H4 (cell line): ENCODE measurements at places on chromosomes 16 and 17. TPM values are rescaled to one million over a fixed set of nuclear protein-coding genes. Genes with fewer than 3 reads are reported as not detected.

TSNAXIP1 gene
- 0.48 TPM in 1 of 2 replicates, not detected in the other for total RNA-seq

KRTAP3-2 gene
- not detected in 2 replicates for total RNA-seq

IL17C gene
- not detected in 2 replicates for total RNA-seq

TBC1D3 gene
- total RNA-seq = not detected in 2 replicates

RCVRN gene
- not detected in 2 replicates for total RNA-seq

MKS1 gene
- 16.8 and 18.1 TPM in 2 replicates for total RNA-seq

CHRNE gene
- 0.04 and 0.14 TPM in 2 replicates for total RNA-seq

GGA3 gene
- total RNA-seq = 12.7 and 22.2 TPM in 2 replicates

BCAR1 gene
- 12.9 and 19.6 TPM in 2 replicates for total RNA-seq

LIG3 gene
- total RNA-seq = 23.6 and 31.9 TPM in 2 replicates

GCGR gene
- total RNA-seq = not detected in 2 replicates

CCDC144A gene
- total RNA-seq = 0.19 and 0.49 TPM in 2 replicates

KRT16 gene
- total RNA-seq = 2.5 and 3.2 TPM in 2 replicates

- no peak for DNase-seq
These were observed 63.8 kb downstream of the SMPD3 start for GRCh38 chr16:68384288-68385161.

DNA sequence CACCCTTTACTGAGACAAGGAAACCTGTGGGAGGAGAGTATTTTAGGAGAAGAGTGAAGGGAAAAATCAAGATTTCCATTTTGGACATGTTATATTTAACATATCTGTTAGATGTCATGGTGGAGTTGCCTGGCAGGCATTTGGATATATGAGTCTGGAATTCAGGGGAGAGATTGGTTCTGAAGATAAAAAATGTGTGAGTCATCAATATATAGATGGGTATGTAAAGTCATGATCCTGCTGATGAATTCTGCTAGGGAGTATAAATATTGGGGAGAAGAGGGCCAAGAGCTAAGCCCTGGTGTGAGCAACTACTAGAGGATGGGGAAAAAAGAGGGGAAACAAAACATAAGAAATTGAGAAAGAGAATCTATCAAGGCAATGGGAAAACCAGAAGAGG is 151.3 kb upstream of the SOX9 start:
- no peak for DNase-seq

- DNase-seq = no peak
These were observed 91.7 kb downstream of the PCTP start for GRCh38 chr17:55842405-55843158.

- DNase-seq = no peak
These were observed 9.4 kb upstream of the GAST start for GRCh38 chr17:41702712-41703111.

DNA sequence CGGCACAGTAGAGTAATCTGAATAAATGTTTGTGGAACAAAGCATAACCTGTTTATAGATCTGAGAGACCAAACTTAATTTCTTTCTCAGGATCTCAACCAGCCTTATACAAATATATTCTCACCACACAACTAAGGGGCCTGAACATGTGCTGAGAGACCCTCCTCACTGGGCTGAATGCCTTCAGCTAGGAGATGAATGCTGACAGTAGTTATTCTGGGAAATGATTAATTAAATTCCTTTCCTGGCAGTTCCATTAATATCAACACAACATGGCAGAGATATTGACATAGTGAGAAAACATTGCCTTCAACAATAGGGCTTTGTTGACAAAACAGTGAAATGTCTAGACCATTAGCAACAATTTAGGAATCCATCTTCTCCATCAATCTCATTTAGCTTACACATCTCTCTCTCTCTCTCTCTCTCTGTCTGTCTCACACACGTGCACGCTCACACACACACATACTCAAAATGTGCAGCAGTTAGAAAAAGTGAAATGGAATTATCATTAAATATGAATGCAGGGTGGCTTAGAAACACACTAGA is 780.8 kb upstream of the CDH8 start:
- no peak for DNase-seq

- no peak for DNase-seq
These were observed 10.2 kb downstream of the TAX1BP3 start for GRCh38 chr17:3657874-3658783.

- peak; percentile 41 for DNase-seq
These were observed 46.2 kb upstream of the NOL11 start for GRCh38 chr17:67671493-67671892.

GRCh38 chr16:82782715-82783251 is 156.0 kb downstream of the CDH13 start:
- no peak for DNase-seq

- DNase-seq = no peak
These were observed 54.5 kb upstream of the MRC2 start for GRCh38 chr17:62572888-62573401.

GRCh38 chr17:50866950-50867362 is 802 bp upstream of the TOB1 start:
- DNase-seq = peak; percentile 77

DNA sequence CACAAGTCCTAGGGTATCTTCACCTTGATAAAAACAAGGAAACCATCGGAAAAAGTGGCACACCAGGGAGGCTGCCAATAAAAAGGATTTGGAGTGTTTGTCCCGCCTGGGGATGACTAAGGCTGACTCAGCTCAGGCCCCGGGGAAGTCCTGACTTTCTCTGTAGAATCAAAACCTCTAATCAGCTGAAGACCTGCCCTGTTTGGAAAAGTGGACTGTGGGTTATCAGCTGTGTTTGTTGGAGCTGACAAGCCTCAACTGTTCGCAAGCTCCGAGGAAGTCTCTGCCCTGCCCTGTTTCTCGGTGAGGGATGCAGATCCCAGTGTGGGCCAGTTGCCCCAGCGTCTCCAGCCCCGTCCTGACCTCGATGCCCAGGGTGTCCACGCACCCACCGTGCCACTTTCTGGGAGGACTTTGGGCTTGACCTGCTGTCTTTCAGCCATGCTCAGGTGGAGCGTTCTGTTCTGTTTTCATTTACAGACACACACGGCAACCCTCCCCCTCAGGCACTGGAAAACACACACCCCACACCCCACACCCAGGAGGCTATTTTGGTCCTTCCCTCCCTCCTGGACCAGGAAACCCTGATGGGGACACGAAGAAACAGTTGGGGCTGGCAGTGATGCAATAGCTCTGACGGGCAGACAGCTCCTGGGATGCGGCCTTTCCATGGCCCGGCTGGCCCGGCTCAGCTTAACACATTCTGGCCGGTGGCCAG is 27.6 kb upstream of the PITPNA start:
- peak; percentile 86 for DNase-seq

DNA sequence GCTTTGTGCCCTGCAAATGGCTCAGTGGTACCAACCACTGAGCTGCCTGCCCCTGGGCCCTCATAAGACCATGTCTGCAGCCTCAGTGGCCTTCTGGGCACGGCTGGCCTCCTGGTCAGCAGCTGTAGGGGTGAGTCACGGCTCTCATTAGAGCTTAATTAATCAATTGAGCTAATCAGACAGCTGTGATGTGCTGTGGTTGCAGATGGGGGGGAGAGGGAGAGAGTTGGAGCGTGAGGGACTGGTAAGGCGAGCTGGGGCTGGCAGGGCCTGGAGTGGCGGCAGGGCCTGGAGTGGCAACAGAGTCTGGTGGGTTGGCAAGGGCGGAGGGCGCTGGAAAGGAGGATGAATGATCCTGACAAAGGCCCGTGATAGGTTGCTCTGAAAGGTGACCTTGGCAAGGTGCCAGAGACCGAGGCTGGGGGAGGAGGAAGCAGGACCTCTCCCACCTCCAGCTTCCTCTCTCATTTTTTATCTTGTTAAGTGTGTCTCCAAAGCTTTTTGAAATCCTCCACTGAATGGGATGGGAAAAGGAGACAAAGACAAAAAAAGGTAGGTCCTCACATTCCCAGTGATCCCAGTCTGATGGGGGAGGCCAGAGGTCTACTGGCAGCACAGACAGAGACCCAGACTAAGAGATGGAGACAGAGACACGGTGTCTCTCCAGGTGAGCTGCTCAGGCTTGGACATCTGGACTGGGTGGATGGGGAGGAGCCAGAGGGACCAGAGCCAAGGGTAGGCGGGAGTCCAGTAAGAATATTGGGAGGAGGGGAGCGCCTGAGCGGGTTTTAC is 41.6 kb downstream of the DCAKD start:
- DNase-seq = no peak

DNA sequence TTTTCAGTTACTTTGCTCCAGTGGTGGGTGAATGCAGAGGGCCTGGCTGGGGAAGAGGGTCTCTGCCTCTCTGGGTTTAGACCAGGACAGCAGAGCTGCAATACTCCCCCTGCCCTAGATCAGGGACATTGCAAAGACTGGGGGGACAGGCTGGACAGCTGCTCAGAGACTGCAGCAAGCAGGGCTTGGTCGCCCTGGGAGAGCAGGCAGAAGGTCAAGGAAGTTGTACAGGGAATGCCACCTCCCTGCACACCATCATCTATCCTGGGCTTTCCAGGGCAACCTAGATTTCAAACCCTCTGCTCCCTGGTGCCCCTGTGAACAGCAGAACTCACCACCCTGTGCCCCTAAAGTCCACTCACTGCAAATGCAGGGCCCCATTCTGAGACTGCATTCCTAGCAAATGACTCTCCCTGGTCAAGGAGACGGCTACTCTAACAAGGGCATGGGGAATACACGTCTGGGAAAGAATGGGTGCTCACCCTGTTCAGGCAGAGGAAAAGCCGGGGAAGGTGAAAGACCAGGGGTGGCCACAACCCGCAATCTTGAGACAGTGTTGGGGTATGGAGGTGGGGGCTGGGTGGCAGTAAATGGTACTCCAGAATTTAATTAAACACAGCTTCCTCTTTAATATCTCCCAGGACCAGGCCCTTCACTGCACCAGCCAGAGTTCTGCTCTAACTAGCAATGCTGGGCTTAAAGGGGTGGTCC is 1.0 kb downstream of the KIFC3 start:
- DNase-seq = peak; percentile 28

GRCh38 chr16:78689536-78689935 is 590.1 kb downstream of the WWOX start:
- no peak for DNase-seq

GRCh38 chr17:50180111-50180510 is 14.3 kb downstream of the SGCA start:
- DNase-seq = no peak

- no peak for DNase-seq
These were observed 110.2 kb upstream of the ZNF750 start for GRCh38 chr17:82949984-82950383.

DNA sequence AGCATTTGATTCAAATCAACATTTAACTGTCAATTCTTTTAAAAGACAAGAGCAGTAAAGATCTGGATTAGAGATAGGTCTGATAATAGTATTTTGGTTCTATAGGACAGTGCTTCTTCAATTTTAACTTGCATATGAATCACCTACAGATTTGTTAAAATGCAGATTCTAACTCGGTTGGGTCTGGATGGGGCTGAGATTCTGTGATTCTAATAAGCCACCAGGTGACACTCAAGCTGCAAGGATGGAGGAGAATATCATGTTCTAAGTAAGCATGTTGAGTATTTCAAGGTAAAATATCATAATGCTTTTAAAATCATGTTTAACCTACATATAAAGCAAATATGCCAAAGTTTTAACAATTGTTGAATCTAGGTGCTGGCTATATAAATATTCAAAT is 15.8 kb downstream of the TSPOAP1 start:
- no peak for DNase-seq

GRCh38 chr17:68821860-68822696 is 133.1 kb downstream of the ABCA8 start:
- DNase-seq = peak; percentile 61

DNA sequence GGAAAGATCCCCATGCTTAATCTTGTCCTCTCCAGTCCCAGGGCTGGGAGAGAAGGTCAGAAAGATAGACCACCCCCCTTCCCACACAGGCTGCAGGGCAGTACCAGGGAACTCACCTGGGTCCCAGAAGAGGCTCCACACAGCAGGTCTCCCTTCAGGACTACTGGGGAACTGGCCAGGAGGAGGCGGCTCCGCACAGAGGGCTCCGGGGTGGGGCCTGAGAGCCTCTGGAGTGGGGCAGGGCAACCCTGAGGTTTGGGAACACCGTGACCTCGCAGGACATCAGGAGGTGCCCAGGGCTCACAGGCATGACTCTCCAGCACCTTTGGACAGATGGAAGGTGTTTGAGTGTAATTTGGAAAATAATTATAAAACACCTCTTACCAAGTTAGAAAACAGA is 11.0 kb downstream of the ABCA3 start:
- no peak for DNase-seq

- no peak for DNase-seq
These were observed 167.3 kb upstream of the IRX3 start for GRCh38 chr16:54453871-54454270.

DNA sequence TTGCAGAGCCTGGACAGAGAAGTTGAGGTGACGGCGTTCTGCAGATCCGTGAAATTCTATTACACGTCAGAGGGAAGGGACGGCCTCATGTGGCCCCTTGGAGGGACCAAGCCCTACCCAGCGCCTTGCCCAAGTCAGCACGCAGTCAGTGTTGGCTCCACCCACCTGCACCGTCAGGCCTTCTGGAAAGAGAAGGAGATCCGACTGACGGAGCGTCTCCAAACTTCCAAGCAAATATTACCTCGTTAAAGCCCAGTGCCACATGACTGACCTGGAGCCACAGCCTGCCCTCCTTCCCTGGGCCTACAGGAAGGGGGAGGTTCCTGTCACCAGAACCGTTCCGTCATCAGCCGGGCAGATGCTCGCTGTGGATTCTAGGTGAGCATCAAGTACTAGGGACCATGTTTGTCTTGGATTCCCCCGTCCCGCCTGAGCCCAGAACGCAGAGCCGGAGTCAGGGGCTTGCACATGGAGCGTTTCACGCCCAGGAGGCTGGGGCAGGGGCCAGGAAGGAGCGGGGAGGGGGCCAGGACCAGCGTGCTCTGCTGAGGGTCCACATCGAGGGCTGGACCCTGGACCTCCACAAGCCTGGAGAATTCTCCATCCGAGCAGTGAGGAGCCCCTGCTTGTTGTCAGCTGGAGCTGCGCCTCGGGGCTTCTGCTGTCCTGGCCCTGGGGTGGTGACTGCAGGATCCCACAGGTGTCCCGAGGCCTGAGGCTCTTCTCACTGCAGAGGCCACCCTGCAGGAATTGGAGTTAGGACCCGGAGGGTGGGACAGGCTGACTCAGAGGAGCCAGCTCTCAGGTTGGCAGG is 22.6 kb upstream of the METRNL start:
- DNase-seq = no peak

DNA sequence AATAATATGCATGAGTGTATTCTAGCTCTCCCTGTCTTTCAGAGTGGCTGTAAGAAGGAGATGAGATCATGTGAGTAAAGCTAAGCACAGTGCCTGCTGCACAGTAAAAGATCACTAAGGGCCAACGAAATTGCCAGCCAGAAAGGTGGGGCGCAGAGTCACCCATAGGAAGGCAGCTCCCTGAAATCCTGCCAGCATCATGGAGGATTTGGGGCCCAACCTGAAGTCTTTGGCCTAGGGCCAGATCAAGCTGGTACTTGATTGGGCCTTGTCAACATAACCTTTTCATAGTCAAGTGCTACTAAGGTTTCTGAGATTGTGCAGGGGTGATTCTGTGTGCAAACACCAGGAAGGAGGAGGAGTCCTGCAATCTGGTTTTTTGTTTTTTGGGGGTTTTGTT is 16.5 kb downstream of the SCNN1B start:
- no peak for DNase-seq
